ENCODE measurements at places on chromosomes 3 and 15. TPM values are rescaled to one million over a fixed set of nuclear protein-coding genes. Genes with fewer than 3 reads are reported as not detected.

Gene OR5K2
- total RNA-seq, result not detected

Gene RASGRP1
- total RNA-seq, result 0.35 TPM

Gene SERINC4
- 0.15 TPM for total RNA-seq

Gene LRRC15
- 0.25 TPM for total RNA-seq

Gene GOLGA6D
- not detected for total RNA-seq

Gene BAHD1
- total RNA-seq, result 11.2 TPM

Gene ZNF502
- 2.2 TPM for total RNA-seq

Gene CCR3
- total RNA-seq, result not detected

Gene MRPL47
- total RNA-seq, result 46.4 TPM

Gene MYZAP
- total RNA-seq, result 1.3 TPM

Gene PLCH1
- total RNA-seq, result 0.83 TPM

Gene TTLL13
- 0.09 TPM for total RNA-seq

Gene CFAP100
- not detected for total RNA-seq

Gene GCHFR
- total RNA-seq, result 6.1 TPM

Gene HCLS1
- not detected for total RNA-seq

Gene WDR93
- 0.26 TPM for total RNA-seq

Gene BNC1
- total RNA-seq, result 0.98 TPM

Gene DUOXA2
- not detected for total RNA-seq

Gene CHL1
- total RNA-seq, result not detected

Gene TRIM42
- not detected for total RNA-seq

Gene NDN
- 0.07 TPM for total RNA-seq

Gene ECE2
- not detected for total RNA-seq

Gene NR2E3
- total RNA-seq, result 0.09 TPM

Gene GPR156
- 0.46 TPM for total RNA-seq

Gene PLXNB1
- total RNA-seq, result 16.7 TPM

Gene C3orf85
- not detected for total RNA-seq

Data from A549 treated with dexamethasone at 1 μM for 4 hours (cell line).